ENCODE measurements at places on chromosomes 2 and 18.

GRCh38 chr2:122029456-122029855 is 274.0 kb downstream of the TSN start:
- no peak for DNase-seq

DNA sequence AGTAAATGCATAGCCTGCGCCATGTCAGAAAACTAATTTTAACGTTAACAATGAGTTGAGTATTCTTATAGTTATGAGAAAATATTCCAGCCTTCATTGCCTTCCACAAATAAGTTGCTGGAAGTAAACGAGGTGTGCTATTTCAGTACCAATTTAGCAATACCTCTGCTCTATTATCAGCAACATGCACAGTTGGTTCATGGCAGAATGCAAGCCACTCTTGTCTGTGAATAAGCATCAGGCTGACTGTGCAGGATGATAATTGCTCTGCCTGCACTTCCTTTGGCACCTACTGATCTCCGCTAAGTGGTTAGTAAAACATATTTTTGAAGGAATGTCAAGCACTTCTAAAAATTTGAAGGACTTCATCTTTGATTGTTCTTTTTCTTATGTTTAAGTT is 261.9 kb upstream of the SIX3 start:
- DNase-seq, result peak; percentile 3

DNA sequence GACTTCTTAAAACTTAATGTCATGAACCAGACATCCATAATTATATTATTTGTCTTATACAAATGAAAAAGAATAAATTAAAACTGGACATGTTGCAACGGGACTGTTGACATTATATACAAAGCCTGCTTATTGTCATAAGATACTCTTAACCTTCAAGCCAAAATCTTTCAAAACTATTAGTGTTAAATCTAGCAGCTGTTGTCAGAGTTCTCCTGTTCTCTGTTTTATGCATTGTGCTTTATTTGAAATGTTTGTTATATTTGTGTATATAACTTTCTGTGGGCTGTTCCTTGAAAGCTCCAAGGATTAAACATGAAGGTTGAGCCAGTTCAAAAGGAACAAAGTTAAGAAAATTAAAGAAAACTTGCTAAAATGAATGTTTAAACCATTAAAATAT is 335.5 kb upstream of the NT5C1B start:
- no peak for DNase-seq

DNA sequence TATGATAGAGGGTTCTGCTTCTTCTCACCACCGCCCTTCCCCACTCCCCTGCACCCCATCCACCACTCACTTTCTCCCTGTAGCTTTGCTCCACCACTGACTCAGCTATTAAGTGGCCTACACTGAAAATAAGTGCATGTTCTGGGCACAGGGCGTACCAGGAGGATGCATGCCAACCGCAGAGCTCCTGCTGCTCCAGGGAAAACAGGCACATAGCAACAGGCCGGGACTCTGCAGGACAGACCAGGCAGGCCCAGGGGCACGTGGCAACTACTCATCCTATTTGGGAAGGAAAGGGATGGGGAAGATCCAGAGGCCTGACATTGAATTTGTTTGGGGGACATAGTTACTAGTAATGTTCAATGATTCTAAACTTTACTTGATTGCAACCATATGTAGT is 28.4 kb downstream of the ARL4C start:
- DNase-seq, result no peak

- DNase-seq, result no peak
These were observed 29.6 kb upstream of the RNF152 start for GRCh38 chr18:61922435-61922834.

DNA sequence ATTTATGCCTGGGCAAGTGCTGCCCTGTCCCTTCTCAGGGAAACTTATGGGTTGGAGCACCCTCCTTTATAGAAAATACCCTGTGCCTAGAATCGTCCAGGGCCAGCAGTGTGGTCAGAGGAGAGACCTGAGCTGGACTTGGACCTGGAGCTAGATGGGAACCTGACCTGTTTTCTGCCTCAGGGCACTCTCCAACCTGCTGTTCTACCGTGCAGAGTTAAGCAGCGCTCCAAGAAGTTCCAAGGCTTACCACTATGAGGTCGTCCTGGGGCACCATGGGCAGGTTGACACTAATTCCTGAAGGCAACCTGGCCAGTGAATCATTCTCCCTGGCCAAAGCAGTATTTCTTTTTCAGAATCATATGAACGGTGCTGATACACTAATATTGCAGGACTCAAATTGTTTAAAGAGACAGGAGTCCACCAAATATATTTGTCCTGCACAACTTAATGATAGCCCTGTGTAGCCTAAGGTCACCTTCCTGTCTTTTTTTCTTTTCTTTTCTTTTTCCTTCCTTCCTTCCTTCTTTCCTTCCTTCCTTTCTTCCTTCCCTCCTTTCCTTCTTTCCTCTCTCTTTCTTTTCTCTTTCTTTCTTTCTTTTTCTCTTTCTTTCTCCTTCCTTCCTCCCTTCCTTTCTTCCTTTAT is 455.4 kb upstream of the HNMT start:
- DNase-seq, result no peak

DNA sequence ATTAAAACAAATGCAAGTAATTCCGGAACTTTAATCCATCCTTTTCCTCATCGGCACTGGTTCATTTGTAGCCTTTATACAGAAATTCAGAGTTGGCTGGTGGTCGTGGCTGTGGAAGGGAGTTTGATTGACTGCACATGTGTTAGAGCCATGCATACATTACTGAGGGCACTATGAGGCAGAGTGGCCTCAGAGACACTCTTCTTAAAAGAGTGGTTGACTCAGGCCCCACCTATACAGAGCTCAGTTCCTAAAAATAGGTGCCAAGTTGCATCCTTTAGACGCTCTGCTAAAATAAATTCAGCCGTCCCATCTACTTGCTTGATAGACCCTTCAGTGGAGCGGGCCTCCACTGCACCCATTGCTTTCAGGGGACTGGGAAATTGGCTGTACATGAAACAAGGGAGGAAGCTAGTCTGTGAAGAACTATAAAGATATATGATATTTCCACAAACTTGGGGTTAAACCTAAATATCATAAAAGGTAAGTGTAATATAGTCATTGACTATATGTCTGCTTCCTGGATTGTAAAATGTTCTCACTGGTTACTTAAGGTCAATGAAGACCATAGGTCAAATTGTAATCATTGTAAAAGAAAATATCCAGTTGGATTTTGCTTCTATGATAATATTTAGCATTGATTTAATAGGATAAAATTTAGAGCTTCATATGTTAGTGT is 298.9 kb downstream of the XIRP2 start:
- no peak for DNase-seq

GRCh38 chr2:75787532-75788132 is 76.9 kb upstream of the GCFC2 start:
- DNase-seq, result peak; percentile 20

All from right kidney (tissue), 9 donors.